ENCODE measurements at places on chromosomes 7 and 10.

DNA sequence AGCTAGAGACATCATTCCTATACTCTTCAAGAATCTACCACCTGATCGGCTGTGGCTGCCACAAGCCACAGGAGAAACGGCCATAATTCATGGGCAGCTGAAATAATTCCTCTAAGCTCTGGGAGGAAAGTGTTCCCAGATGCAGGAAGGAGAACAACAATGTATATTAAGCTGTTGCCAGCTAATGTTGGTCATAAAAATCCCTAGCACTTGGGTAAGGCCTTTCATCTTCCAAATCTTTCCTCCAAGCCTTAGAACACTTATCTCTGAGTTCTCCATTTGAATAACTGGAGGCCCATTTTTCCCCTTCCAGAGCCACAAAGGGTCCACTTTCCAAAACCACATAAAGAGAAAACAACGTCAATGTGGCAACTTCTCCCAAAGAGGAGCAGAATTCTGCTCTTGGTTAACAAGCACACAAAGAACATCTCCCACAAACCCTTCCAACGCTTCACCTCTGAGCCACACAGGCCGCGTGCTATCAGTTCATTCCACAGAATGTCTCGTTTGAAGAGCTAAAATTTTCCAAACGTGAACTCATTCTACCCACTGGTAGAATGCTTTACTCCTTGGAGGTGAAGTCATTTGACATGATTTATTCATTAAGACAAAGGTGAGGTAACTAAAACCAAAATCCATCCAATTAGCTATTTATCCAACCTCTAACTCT is 11.2 kb downstream of the KCNMA1 start:
- no peak for DNase-seq
- H3K36me3 ChIP-seq = no peaks in the 10 kb centered on the region
- no peak overlapping the region for H3K27ac ChIP-seq
- no peaks in the 10 kb centered on the region for H3K4me1 ChIP-seq
- H3K4me3 ChIP-seq = no peak overlapping the region
- H3K27me3 ChIP-seq = no peaks in the 10 kb centered on the region

DNA sequence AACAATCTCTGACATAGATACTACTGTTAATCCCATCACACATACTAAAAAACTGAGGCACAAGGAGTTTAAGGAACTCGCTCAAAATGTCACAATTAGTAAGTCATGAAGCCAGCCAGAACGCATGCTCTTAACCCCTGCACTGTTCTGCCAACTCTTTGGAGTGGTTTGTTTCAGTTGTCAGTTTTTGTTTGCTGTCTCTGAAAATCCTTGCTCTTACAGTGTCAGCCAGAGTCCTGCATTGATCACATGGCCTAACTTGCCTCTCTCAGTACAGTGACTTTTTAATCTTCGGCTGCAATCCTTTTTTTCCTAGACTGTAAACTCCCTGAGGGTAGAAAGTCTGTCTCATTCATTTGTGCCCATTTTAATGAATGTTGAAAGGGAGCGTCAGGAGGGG is 753.8 kb downstream of the AUTS2 start:
- H3K27ac ChIP-seq = no peak overlapping the region
- H3K4me3 ChIP-seq = no peak overlapping the region
- no peaks in the 10 kb centered on the region for H3K36me3 ChIP-seq

DNA sequence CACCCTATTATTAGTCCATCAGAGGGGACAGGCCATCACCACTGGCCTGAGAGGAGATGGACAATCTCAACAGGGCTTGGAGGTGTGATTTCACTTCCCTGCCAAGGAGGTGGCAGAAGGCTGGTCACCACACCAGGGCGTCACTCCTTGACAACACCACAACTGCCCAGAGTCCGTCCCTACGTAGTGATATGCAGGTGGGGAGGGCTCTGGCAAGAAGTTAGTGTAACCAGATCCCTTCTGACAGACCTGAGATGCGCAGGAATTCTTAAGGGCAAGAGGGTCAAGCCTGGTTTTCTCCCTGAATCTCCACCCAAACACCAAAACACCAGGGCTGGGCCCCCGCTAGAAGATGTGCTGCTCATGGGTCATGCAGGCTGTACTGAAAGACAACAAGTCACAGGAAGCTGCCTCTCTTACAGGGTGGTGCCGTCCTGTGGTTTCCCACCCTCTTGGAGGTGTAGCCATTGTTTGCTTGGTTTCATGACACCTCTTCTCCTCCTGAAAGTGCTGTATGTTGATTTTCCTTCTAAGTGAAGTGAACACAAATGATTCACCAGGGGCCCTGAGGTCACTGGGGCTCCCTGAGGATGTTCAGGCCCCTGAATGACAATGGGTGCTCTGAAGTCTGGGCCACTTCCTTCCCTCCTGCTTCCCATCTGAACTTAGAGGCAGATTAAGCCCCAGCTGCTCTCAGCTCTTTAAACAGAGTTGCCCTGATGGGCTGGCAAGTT is 27.1 kb downstream of the ATXN7L1 start:
- no peaks in the 10 kb centered on the region for H3K27me3 ChIP-seq
- H3K4me3 ChIP-seq = no peak overlapping the region
- no peaks in the 10 kb centered on the region for H3K36me3 ChIP-seq

- no peaks in the 10 kb centered on the region for H3K27me3 ChIP-seq
- H3K4me3 ChIP-seq = no peak overlapping the region
- no peaks in the 10 kb centered on the region for H3K36me3 ChIP-seq
Measured at GRCh38 chr7:85508642-85509410, 322.0 kb upstream of the SEMA3D start.

DNA sequence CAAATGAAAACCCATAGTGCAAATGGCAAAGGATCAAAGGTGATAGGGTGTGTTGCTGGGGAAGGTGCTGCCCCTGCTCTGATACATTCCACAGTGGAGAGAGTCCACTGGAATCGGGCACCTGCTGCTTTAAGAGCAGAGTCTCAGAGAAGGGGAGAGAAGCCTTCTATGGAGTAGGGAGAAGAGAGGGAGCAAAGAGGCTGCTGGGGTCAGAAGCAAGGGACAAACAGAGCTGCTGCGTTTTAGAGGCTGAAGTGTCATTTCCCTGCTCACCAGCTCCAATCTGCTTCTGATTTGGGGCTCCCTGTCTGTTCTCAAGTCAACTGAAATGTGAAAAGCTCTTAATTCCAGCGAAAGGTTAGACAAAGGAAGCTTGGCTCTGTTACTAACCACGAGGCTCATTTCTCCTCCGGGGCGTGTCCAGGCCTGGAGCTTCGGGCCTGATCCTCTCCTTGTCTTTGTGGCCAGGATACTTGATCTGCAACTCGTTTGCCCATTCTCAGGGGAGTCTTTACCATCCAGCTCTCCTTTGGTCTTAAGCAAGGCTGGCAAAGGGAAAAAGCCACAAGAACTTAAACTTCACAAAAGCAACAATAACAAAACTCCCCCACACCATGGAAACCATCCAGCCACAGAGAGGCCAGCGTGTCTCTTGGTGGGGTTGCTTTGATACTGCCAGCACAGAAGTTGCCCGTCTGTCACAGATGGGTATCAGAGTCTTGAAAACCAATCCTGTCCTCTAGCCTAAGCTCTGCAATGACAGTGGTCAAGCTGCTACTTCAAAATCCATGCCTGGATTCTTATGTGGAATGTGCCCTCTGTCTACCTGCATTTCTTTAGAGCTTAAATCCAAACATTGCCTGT is 692.6 kb downstream of the SUGCT start:
- no peak overlapping the region for H3K27ac ChIP-seq
- H3K36me3 ChIP-seq = no peaks in the 10 kb centered on the region
- H3K4me3 ChIP-seq = no peak overlapping the region
- no peaks in the 10 kb centered on the region for H3K4me1 ChIP-seq

DNA sequence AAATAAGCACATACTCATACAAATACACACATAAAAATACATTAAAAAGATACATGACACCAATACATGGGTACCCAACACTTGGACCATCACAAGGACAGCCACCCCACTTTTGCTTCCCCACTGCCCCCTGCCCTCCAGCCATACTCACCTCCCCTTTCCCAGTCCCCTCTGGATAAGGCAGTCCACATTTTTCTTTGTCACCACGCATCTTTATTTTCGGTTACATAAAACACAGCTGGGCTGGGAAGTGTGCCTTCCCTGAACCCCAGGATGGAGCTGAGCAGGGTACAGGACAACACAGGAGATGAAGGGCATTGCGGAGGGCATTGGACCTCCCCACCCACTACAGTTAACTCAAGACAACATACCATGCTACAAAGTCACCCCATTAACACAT is 1.1 kb upstream of the HOXA3 start:
- H3K27ac ChIP-seq = no peak overlapping the region
- no peaks in the 10 kb centered on the region for H3K36me3 ChIP-seq
- peaks cover 23% of the 10 kb centered on the region for H3K27me3 ChIP-seq
- no peaks in the 10 kb centered on the region for H3K4me1 ChIP-seq
- DNase-seq = peak; percentile 0

- no peak for DNase-seq
- no peak overlapping the region for H3K27ac ChIP-seq
- H3K4me3 ChIP-seq = no peak overlapping the region
Measured at GRCh38 chr10:60454336-60454735, 64.7 kb upstream of the ANK3 start.

DNA sequence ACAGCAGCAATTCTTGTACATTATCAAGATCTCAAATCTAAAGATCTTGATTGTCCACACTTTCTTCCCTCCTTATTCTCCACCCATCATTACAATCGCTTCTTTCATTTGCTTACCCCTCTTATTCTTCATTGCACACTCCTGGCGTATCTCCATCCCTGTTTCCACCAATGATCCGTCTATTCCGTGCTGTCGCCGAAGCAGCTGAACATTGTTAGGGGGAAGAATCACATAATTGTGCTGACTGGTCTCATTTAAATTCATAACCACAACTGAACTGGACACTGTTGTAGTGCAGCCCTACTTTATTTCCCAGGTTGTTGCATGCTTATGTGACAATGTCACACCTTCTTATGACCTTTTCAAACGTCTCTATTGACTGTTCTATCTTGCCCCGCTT is 18.9 kb upstream of the NRP1 start:
- no peak overlapping the region for H3K27ac ChIP-seq
- H3K27me3 ChIP-seq = no peaks in the 10 kb centered on the region
- H3K4me3 ChIP-seq = no peak overlapping the region
- no peaks in the 10 kb centered on the region for H3K36me3 ChIP-seq

DNA sequence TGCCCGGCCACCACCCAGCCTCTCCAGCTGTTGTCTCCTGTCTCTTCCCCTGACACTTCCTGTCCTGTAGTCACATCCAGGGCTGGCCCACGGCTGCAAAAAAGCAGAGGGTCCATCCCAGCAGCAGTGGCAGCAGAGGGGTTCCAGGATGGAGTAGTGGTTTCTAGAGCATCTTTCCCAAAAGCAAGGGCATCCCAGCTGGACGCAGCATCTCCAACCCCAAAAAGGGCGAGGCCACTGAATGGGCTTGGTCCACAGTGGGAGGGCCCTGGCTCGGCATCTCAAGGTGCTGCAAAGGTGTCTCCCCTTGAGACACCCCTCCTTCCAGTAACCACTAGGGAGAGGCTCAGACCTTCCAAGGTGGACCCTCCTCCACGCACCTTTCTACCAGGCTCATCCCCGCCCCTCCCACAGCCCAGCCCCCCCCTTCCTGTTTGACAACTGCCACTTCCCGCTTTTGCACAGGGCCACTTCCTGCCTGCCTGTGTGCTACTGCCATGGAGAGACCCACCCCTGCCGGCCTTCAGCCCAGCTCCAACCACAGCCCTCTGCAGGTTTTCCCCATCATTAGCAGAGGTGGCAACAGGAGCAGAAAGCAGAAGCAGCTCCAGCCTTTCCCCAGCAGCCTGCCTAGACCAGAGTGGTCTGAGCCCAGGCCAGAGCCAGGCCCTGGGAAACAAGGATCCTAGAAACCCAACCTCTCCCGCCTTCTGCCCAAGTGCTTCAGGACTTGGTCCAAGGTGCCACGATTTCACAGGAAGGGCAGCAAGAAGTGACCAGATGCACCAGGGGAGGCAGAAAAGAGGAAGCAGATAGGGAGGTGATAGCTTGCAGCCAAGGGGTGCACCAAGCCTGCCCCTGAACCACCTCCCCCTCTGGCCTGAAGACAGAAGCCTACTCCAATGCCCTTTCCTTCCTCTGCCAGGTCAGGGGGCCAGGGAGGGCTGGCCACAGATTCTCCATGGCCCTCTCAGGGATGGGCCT is 8.6 kb downstream of the CAMK2G start:
- no peak overlapping the region for H3K27ac ChIP-seq
- no peak for DNase-seq
- no peaks in the 10 kb centered on the region for H3K36me3 ChIP-seq
- no peaks in the 10 kb centered on the region for H3K27me3 ChIP-seq

GRCh38 chr10:10959666-10960065 is 58.0 kb upstream of the CELF2 start:
- H3K27ac ChIP-seq = no peak overlapping the region
- no peaks in the 10 kb centered on the region for H3K27me3 ChIP-seq
- no peaks in the 10 kb centered on the region for H3K36me3 ChIP-seq
- H3K4me1 ChIP-seq = no peaks in the 10 kb centered on the region
- DNase-seq = no peak

Measured in pancreas (tissue), 10 donors.